ENCODE measurements at places on chromosomes 11 and 22. TPM values are rescaled to one million over a fixed set of nuclear protein-coding genes. Genes with fewer than 3 reads are reported as not detected.

- no peak for DNase-seq
These were observed 7.9 kb upstream of the OR56B4 start for GRCh38 chr11:6099577-6099976.

DNA sequence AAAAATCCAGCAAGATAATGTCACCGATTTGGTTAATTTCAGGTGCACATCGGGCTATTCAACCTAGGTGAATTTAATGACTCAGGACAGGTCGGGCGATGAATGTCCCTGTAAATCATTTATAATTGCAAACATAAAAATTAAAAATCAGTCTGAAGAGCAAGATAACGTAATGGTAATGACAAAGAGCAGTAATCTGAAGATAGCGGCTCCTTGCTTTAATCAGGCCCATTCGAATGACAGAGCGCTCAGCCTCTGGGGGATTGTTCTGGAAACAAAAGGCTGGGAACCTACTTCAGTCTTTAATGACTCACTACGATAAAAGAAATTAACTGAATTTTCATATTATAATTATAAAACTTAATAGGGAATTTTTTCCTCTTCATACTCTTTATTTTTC is 61.3 kb downstream of the RCN1 start:
- no peak for DNase-seq

ACR gene
- 0.27 TPM for polyA plus RNA-seq

GRCh38 chr11:69808667-69809086 is 10.5 kb downstream of the FGF3 start:
- DNase-seq = no peak

C1QTNF5 gene
- 39.7 TPM for polyA plus RNA-seq

GRCh38 chr22:42972649-42973535 is 42.1 kb downstream of the PACSIN2 start:
- DNase-seq = no peak

PLAAT5 gene
- polyA plus RNA-seq = 1.3 TPM

- DNase-seq = no peak
These were observed 406.6 kb downstream of the LARGE1 start for GRCh38 chr22:33513388-33514338.

- DNase-seq = no peak
These were observed 309.4 kb upstream of the ZC3H12C start for GRCh38 chr11:109783840-109784239.

DNA sequence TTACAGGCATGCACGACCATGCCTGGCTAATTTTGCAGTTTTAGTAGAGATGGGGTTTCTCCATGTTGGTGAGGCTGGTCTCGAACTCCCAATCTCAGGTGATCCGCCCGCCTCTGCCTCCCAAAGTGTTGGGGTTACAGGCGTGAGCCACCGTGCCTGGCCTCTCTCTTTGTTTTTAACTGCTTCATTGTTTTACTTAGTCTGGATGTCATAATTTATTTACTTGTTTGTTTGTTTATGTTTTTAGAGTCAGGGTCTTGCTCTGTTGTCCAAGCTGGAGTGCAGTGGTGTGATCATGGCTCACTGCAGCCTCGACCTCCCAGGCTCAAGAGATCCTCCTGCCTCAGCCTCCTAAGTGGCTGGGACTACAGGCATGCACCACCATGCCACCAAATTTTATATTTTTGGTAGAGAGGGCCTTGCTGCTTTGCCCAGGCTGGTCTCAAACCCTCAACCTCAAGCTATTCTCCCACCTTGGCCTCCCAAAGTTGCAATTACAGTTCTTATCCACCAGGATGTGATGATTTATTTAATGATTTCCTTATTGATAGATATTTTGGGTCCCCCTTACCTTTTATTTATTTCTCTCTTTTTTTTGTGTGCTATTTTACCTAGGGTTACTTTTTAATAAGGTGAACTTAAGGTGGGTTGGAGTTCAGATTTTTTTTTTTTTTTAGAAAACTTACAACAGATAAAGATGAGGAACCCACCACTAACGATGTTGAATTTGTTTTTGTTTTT is 52.6 kb upstream of the ADA2 start:
- DNase-seq = no peak

DNA sequence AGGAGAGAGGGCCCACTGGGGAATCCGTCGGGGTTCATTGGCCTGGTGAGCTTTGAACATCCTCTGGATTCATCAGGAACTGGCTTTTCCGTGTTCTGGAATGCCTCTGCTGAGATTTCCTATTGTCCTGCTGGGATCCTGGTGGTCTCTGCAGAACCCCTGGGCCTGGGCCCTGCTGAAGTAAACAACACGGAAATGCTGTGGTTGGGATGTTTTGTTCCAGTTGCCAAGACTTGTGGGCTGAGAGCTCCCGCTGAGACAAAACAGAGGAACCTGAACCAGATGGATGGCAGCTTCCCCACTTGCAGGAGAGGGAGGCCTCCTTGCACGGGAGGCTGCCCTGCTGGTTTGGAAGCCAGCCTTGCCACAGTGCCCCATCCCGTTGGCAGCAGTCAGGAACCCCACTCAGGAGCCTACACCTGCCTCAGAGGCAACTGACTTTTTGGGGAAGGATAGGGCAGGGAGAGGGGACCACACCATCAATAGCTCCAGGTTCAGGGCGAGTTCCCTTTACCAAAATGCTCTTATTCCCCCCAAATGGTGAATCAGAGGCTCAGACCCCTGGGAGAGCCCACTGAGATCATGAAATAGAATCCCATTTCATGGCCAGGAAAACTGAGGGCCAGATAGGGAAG is 60.7 kb downstream of the LRRC32 start:
- DNase-seq = no peak

- no peak for DNase-seq
These were observed 19.6 kb downstream of the RTN4RL2 start for GRCh38 chr11:57479911-57480310.

DNA sequence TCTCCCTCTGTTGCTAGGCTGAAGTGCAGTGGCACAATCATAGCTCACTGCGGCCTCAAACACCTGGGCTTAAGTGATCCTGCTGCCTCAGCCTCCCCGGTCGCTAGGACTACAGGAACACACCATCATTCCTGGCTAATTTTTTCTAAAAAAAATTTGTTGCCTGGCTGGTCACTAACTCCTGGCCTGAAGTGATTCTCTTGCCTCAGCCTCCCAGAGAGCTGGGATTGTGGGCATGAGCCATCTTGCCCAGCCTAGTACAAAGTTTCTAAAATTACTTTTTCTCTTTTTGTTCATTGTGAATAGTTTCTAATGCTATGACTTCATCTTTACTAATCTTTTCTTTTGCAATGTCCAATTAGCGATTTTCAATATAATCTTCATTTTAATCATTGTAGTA is 12.5 kb downstream of the RBM7 start:
- DNase-seq = no peak

KRTAP5-11 gene
- not detected for polyA plus RNA-seq

GRCh38 chr11:57491371-57492061 is 24.0 kb downstream of the SLC43A1 start:
- DNase-seq = no peak

ATF4 gene
- polyA plus RNA-seq = 272 TPM

DNA sequence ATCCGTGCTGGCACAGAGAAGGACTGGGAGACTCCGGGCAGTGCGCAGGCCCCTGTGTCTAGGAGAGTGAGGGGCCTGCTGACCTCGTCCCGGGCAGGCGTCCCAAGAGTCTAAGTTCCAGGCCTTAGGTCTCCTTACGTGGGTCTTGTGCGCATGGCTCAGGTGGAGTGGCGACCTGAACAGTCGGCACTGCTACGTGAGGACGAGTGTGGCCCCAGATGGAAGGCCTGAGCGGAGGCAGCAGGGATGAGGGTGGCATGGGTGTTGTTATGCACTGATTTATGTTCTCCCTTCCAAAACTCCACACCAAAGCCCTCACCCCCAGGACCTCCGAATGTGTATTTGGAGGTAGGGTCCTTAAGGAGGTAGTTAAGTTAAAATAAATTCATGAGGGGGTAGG is 20.7 kb upstream of the SEPTIN5 start:
- DNase-seq = no peak

DNA sequence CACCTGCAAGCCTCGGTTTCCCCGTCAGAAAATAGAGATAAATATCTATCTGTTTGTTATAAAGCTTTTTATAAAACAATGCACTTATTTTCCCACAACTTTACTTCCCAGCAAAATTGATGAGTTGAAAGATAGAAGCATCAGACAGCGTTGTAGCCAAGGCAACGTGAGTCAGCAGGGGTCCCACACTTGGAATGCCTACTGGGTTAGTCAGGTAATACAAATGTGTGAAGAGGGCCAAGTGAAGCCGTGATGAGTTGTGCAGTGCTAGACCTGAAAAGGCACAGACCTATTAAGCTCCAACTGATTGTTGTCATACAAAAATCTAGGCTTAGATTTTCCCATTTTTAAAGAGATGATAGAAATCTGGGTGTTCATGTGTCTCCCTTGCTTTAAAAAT is 118.7 kb downstream of the PGR start:
- no peak for DNase-seq

GRCh38 chr22:36239150-36239400 is 252 bp downstream of the APOL2 start:
- no peak for DNase-seq

- DNase-seq = peak; percentile 42
These were observed 697 bp upstream of the PAFAH1B2 start for GRCh38 chr11:117143390-117143789.

GRCh38 chr11:31860391-31860790 is 49.3 kb upstream of the PAX6 start:
- DNase-seq = no peak

- DNase-seq = no peak
These were observed 31.8 kb upstream of the FBLN1 start for GRCh38 chr22:45470871-45471270.

- DNase-seq = peak; percentile 74
These were observed 34.5 kb upstream of the ANO3 start for GRCh38 chr11:26297189-26297975.

EPS8L2 gene
- polyA plus RNA-seq = 62.5 TPM

RPL27A gene
- 2,637 TPM for polyA plus RNA-seq

GRCh38 chr11:9895006-9895405 is 231.1 kb downstream of the SWAP70 start:
- DNase-seq = no peak

MUC2 gene
- polyA plus RNA-seq = 0.03 TPM

DNA sequence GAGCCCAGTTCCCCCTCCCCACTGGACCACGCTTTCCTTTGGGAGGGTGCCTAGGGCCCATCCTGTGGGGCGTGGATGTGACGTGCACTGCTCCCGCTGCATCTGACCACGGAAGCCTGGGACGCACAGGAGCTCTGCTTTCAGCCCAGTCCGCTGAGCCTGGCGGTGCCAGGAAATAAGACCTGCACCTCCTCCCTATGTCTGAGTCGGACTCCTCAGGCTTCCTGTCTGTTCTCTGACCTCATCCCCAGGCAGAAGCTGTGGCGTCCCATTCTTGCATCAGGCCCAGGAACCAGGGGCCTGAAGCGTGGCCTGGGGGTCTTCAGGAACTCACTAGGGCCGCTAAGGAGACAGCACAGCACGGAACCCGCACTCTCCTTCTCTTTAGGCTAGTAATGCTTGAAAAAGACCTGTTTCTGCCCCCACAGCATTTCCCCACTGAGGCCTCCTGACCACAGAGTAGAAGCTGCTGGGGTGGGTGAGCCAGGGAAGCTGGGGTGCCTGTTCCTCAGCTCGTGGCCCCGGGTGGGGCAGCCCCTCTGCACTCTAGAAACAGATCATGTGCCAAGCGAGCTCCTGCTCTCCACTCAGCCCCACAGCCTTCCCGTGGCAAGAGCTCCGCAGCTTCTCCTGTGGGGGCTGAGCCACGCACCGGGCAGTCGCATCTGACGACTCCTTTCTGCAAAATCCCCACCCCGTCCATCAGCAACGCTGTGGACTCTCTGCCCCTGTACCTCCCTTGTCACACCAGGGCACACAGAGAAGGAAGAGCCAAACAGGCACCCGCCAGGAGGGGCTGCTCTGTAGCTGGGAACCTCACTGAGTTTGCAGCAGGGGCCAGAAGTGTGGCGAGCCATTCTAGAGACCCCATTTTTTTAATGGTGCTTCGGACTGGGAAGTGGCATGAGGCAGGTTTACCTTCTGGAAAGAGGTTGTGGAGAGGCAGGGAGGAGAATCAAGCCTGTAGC is 22.6 kb downstream of the MOV10L1 start:
- DNase-seq = peak; percentile 43

- no peak for DNase-seq
These were observed 5.1 kb downstream of the APOL2 start for GRCh38 chr22:36234213-36234612.

MMP27 gene
- not detected for polyA plus RNA-seq

PRAME gene
- polyA plus RNA-seq = not detected

DNA sequence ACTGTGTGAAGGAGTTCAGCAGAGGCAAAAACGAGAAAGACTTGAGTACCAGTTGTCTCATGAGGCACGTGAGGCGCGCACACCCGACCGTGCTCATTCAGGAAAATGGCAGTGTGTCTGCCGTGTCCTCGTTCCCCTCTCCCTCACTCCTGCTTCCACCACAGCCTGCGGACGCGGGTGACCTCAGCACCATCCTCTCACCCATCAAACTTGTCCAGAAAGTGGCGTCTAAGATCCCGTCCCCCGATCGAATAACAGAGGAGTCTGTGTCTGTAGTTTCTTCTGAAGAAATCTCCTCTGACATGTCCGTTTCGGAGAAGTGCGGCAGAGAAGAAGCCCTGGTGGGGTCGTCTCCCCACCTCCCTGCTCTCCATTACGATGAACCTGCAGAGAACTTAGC is 30.4 kb downstream of the ZBED4 start:
- no peak for DNase-seq

P4HA3 gene
- 2.7 TPM for polyA plus RNA-seq

- no peak for DNase-seq
These were observed 5.4 kb upstream of the MIF start for GRCh38 chr22:23888615-23889401.

- DNase-seq = no peak
These were observed 219.9 kb downstream of the HIPK3 start for GRCh38 chr11:33476945-33477606.

GRCh38 chr11:3002871-3003270 is 10.7 kb upstream of the NAP1L4 start:
- DNase-seq = no peak
